Activated CD4-positive, alpha-beta T cell treated with anti-CD3 and anti-CD28 coated beads, Interleukin-2, amount 50 U/mL, for 24 hours (primary cell): ENCODE measurements at places on chromosomes 3 and 15.

- DNase-seq = no peak
These were observed 23.4 kb downstream of the SPSB4 start for GRCh38 chr3:141074529-141074928.

DNA sequence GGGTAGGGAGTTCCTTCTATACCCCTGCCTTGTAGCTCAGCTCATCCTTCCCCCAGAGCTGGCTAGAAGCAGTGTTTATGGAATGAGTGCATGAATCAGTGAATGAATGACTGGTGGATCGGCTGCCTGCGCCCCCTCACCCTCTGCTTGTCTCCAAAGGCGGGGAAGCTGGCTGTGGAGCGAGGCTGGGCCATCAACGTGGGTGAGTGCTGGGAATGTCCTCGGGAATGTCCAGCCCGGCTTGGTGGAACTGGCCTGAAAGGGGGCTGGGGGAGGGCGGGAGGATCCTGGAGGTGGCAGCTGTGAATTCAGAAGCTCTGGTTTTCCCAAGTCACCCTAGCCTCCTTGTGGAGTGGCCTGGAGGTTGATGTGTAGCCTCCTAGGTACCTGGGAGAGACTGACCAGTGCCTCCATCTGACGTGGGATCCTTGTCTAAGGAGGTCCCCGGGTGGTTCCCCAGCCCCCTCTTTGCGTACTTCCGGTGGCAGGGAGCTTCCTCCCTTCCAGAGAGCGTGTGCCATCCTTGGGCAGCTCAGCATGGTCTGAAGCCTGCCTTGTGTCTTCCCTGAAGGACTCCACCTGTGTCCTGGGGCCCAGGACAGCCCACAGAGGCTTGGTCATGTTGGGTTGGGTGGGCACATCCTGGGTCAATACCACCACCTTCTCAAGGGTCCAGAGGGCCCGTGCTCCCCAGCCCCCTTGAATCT lies 18.4 kb downstream of the HDAC11 start:
- no peak for DNase-seq

DNA sequence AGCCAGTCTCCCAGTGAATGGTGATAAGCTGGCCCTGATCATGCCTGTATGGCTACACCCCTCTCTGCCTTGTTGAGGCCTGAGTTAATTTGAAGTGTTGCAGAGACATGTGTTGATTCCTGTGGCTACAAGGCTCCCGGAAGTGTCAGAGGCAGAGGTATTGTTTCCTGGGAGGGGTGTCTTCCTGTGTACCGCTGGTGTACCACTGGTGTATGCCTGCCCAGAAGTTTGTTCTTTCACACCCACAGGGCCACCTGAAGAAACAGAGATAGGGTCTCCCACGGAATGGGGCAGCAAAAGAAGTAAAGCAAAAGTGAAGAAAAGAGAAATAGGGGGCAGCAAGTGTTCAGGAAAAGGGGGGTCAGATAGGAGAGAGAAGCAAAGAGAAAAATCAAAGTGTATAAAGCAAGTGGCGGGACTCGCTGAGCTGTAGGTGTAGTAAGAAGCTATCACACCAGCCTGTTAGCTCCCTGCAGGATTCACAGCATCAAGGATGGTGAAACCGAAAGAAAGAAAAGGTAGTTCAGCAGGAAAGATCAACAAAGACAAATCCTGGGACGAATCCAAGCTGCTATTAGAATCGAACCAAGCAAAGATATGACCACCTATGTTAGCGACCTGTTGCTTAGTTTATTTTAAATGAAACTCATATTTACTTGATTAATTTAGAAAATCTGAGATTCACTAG lies 36.6 kb upstream of the CD47 start:
- peak; percentile 56 for DNase-seq

GRCh38 chr15:80456517-80457492 lies 52.6 kb downstream of the ARNT2 start:
- DNase-seq = no peak

DNA sequence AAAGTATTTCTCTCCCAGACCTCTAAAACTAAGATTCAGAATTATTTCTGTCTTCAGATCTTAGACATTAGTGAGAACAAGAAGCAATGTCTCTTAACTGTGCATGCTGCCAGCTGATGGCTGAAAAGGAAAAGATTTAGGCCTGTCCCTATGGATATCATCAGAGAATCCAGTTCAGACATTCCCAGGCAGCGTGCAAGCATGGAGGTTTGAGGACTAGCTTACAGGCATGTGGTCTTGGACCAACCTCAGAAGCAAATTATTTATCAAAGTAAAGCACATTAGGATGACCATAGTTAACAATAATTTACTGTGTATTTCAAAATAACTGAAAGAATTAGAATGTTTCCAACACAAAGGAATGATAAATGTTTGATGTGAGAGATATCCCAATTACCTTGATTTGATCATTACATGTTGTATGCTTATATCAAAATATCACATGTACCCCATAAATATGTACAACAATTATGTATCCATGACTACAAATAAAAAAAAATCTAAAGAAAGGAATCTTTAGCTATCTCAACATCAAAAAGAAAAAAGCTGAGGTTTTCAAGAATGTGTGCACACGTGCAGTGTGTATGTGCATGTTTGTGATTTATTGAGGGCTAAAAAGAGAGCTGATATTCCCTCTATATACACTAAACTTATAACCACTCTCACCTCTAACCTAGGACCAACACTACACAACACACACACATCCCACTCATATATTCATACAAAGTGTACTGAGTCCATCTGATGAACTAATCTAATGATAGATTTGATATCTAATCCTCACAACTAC lies 108.9 kb upstream of the THBS1 start:
- no peak for DNase-seq

GRCh38 chr15:77048135-77048876 lies 22.6 kb downstream of the TSPAN3 start:
- no peak for DNase-seq

GRCh38 chr3:57500506-57500905 lies 43.6 kb downstream of the DNAH12 start:
- DNase-seq = no peak

GRCh38 chr3:52820736-52821135 lies 9.7 kb downstream of the ITIH4 start:
- DNase-seq = no peak

DNA sequence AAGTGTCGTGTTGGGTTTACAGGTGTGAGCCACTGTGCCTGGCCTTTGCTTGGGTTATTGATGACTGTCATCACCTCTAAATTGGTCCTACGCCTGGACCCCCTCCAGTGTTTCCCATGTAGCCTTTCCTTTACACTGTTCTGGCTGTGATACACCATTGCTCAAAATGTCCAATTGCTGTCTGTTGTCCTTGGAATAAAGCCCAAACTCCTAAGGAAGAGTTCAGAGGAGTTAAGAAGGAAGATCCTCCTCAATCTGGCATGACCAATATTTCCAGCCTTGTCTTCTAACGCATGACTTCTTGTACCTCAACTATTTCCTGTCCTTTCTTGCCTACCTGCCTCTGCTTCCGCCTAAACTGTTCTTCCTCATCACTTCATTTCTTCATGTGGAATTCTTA lies 113.1 kb downstream of the POLR2M start:
- no peak for DNase-seq

GRCh38 chr3:113194823-113195401 lies 16.4 kb upstream of the BOC start:
- DNase-seq = no peak

- no peak for DNase-seq
These were observed 71.2 kb upstream of the WNT5A start for GRCh38 chr3:55558316-55558715.

GRCh38 chr3:37640636-37641375 lies 220.9 kb upstream of the CTDSPL start:
- no peak for DNase-seq

DNA sequence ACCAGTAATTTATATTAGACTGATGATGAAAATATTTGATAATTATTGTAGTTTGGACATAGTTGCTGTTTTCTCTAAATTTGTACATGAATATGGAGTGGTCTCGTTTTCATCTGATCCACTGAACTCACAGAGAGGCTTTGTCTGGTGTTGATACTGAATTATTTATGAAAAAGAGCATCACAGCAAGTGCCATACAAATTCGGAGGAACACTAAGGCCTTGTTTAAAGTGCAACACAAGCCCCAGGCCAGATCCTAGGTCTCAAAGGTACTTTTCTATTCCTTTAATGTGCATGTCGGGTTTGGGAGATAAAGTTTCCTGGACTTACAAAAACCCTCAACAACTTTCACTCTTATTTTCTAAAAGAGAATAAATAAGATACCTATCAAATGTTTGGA lies 796.8 kb upstream of the EPHA6 start:
- no peak for DNase-seq

GRCh38 chr15:57395292-57395691 lies 19.0 kb downstream of the CGNL1 start:
- DNase-seq = no peak

- DNase-seq = no peak
These were observed 173.5 kb downstream of the KLF13 start for GRCh38 chr15:31499953-31500765.

GRCh38 chr15:98547741-98548138 lies 100.6 kb upstream of the IGF1R start:
- DNase-seq = no peak

DNA sequence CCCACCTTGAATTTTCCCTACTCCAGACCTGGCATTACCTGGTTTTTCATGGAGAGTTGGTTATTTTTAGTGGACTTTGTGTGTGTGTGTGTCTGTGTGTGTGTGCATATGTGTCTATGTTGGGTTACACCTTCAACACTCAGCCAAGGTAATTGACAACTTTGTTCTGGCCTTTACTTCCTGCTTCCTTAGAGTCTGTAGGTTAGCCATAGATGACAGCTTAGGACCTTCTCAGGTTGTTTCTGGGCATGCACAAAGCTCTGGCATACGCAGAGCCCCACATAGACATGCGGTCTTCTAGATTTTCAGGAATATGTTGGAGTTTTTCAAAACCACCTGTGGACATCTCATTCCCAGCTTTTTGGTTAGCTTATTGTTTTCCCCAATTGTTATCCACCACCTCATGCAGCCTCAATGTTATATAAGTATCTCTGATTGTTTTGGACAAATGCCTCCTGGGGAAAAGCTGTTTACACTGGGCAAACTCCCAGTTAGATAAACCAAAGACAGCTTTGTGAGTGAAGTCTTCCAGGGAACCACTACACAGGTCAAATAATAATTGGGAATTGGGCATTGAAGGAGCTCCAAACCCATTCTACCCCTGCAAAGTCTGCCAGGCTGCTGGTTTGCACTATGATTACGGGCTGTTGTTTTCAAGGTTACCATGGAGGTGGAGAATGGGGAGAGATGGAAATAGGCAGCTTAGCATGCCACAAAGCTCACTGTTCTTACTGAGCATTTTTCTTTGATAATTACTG lies 201.2 kb downstream of the ADAMTSL3 start:
- DNase-seq = no peak

DNA sequence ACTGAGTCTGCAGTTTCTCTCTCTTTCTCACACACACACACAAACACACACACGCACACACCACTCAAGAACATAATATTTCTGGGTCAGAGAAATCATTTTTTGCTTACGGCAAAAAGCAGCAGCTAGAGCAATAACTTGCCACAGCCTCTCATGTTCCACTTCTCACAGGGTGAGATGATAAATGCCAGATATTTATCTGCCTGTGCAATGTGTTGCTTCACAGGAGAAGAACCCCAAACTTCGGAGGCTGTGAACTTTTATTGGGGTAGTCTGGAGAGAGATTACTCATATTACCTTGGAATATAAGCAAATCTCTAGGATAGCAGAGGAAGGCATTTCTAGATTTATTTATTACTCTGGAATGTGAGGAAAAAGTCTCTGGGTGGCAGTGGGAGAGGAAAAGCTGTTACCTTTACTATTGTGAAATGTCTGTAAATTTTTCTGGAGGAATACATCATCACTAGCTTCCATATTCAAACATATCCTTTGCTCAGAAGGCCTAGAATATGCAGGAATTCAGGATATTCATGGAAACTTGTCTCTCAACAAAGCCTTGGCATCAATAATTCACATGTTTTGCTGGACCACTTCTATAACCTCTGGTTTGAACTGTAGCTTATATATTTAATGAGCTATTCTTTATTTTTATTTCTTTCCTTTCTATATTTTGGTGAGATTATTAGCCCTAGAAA lies 369.2 kb downstream of the NSUN3 start:
- no peak for DNase-seq

GRCh38 chr15:80599359-80599758 lies 95.8 kb upstream of the ABHD17C start:
- DNase-seq = no peak

DNA sequence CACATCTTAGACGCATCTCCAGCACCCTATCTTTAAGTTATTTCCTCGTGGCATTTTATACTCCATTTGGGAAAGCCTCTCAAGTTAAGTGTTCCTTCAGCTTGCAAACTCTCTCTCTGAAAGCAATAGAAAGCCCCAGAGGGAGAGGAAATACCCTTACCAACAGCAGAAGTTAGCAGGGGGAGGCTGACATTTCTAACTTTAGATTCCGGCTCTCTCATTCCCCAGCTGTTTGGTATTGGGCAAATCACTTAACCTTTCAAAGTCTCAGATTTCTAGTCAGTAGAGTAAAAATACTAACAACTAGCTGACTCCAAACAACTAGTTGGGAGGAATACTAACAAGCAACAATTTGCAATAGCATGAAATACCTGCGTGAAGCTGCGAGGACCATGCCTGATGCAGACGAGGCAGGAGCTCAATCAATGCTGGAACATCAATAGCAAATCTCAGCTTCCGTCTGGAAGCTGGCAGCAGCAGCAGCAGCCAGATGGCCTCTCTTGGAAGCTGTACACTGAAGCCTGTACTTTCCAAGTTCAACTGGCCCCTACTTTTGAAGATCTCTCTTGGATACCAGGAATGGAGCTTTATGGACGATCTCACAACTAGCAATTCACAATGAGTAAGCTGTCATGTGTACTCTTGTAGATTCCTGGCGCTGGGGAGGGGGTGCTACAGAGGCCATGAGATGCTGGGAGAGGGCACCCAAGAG lies 47.8 kb downstream of the THBS1 start:
- no peak for DNase-seq

DNA sequence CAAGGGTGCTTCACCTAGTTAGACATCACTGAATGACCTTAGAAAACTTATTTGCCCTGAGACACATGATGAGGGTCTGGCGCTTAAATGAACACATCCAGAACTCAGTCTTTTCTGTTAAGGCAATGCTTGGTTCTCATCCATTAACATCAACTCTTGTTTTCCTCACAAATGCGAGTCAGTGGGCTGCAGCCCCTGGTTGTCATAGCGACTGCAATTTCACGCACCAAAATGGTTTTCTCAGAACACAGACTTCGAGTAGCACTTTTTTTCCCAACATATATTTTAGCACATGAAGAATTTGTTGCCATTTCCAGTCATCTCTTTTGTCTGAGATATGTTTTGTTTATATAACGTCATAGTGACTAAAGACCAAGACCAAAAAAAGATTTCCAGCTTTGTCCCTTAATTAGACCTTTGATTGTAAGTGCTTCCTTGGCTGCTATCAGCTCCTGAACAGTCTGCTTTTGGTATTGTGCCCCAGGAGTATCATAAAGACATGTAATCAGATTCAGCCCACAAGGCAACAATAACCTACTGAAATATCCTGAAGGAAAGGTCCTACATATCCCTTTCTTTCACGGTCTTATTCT lies 68.5 kb downstream of the GPR176 start:
- no peak for DNase-seq

- no peak for DNase-seq
These were observed 8.1 kb downstream of the MORF4L1 start for GRCh38 chr15:78880813-78881212.

- no peak for DNase-seq
These were observed 1038.5 kb upstream of the NR2F2 start for GRCh38 chr15:95291898-95292472.

GRCh38 chr3:117630885-117631284 lies 921.3 kb downstream of the TUSC7 start:
- no peak for DNase-seq
